Fibroblast of skin of left biceps (primary cell): ENCODE measurements at places on chromosomes 5 and 9.

GRCh38 chr9:77194423-77194822 lies 17.1 kb downstream of the VPS13A start:
- no peak for DNase-seq

DNA sequence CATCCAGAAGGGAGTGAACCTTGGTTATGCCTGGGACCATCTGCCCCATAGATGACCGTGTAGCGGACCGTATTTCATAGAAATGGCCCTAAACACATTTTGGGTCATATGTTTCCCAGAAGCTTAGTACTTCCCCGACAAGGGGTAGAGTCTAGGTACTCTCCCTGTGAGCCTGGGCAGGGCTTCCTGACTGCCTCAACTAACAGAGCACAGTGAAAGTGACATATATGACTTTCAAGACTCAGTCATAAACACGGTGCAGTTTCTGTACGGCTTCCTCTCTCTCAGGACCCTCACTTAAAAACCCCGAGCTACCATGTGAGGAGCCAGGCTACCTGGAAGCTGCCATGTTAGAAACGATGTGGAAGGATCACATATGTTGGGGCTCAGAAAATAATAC lies 20.9 kb downstream of the C9orf57 start:
- DNase-seq: no peak

- DNase-seq: no peak
Observed at GRCh38 chr9:131545003-131545785, at the start of gene PRRT1B. PRRT1B (plus strand) TSS chr9:131545523; CDS start chr9:131545616, 93 bp downstream.

GRCh38 chr9:109483744-109484429 lies 14.2 kb downstream of the PTPN3 start:
- no peak for DNase-seq

- DNase-seq: peak; percentile 6
Observed at GRCh38 chr5:123585871-123586270, 73.9 kb downstream of the CSNK1G3 start.

GRCh38 chr9:129849901-129850300 lies 14.6 kb downstream of the USP20 start:
- no peak for DNase-seq

- no peak for DNase-seq
Observed at GRCh38 chr9:93065135-93065720, 6.7 kb downstream of the SUSD3 start.

DNA sequence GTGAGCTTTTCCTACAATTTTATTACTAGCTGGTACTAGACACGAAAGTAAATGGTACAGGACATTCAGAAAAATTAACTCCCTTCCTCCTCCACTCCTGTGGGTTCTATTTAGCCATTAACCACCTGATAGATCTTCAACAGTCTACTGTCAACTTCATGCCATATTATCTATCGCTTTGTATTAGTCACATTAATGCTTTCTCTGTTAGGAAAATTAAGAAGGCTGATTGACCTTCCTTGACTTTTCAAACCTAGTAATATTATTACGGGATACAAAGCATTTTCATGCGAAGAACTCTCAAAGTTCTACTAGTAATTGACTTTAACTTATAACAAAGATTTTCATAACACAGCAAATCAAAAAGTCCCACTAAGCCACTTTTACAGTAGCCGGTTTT lies 1.2 kb downstream of the TEX10 start:
- no peak for DNase-seq

GRCh38 chr5:106019261-106019660 lies 1651.5 kb downstream of the EFNA5 start:
- DNase-seq: peak; percentile 28

GRCh38 chr5:180464603-180464970 lies 29.6 kb upstream of the CNOT6 start:
- DNase-seq: no peak

DNA sequence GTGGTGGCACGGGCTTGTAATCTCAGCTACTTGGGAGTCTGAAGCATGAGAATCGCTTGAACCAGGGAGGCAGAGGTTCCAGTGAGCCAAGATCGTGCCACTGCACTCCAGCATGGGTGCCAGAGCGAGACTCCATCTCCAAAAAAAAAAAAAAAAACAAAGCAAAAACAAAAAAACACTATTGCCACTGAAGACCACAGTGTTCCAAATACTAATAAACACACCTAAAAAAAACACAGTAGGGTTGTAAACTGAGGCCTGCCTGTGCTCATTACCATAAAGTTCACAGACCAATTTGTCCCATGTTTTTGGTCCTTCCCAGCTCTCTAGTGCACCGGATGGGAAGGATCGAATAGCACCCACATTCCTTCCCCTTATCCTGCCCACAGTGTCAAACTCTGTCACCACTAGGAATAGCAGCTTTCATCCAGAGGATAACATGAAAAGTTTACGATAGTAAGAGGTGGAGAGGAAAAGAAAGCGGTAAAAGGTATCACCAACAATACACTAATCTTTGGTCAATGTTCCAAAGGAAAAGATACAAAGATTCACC lies 49.2 kb downstream of the MYO10 start:
- no peak for DNase-seq

DNA sequence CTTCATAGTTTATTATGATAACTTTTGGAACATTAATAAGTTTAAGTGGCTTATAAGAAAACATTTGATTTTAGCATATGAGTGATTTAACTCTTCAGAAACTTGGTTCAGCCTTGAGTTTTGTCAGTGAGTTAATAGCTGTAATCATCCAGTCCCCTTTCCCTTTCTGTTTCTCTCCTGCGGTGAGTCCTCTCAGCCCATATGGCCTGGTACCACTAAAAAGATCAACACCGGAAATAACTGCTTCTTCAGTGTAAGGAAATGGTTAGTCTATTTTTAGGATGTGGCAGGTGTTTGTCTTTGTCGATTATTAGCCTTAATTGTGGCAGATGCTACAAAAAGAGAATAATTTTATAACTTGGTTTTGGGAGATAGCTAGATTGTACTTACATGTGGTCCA lies 120.2 kb upstream of the GRHPR start:
- no peak for DNase-seq

GRCh38 chr9:95857896-95858295 lies 17.6 kb upstream of the ERCC6L2 start:
- DNase-seq: no peak

DNA sequence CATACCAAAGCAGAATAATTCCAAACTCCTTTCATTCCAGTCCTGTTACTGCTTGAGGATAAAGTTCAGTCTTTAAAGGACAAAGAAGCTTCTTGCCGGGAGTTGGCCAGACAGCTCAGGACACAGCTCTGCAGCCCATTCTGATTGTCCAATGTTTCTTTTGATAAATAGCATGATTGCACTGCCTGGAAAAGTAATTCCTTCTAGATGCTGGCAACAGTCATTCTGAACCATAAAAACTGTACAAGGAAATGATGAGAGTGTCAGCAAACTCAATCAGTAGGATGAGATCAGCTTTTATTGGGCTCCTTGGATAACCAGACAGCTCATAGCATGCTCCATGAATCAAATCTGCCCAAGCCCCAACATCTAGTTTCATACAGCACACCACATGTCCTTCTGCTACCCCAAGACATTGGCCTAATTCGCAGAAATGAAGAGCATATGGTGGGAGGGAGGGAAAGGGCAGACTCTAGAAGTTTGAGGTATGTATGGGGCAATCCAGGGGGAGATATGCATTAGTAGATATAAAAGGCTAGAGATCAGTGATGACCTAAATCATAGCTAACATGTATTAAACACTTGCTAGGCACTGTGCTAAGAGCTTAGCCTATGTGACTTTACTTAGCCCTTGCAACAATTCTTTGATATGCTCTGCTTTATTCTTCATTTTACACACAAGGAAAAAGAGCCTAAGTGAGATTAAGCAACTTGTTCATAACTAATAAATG lies 219.9 kb upstream of the NREP start:
- no peak for DNase-seq

- no peak for DNase-seq
Observed at GRCh38 chr5:130975299-130975698, 189.8 kb downstream of the HINT1 start.

DNA sequence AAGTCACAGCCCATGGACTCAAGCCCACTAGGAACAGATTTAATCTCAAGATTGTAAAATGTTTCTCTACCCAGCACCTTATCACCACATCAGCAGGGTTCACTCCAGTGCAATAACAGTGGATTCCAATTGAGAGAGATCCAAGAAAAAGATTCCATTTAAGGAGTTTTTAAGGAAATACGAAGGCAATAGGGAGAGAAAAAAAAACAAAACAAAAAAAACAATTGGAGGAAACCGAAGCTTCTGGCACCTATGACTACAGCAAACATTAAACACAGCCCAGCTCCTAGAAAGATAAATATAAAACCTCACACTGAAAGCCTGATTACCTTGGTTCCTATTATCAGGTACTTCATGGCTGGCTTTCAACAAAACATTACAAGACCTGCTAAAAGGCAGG lies 192.7 kb downstream of the DAB2IP start:
- DNase-seq: no peak

DNA sequence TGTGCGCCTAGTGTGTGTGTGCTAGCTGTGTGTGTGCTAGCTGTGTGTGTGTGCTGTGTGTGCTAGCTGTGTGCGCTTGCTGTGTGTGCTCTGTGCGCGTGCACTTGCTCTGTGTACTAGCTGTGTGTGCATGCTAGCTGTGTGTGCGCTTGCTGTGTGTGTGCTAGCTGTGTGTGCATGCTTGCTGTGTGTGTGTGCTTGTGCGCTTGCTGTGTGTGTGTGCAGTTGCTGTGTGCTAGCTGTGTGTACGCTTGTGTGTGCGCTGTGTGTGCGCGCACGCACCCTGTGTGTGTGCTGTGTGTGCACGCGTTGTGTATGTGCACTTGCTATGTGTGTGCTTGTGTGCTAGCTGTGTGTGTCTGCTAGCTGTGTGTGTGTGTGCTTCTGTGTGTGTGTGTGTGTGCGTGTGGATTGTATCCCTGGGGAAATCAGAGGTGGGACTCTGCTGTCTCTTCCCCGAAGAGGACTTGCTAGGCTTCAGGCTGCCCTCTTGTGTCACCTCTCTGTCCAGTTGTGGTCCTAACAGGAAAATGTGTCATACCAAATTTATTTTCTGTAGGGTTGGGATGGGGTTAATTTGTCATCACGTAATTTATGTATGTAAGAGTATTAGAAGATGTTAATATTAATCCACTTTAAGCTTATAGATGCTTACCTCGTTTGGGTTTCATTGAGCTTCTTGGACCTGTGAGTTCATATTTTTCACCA lies 38.9 kb downstream of the TPPP start:
- DNase-seq: no peak

DNA sequence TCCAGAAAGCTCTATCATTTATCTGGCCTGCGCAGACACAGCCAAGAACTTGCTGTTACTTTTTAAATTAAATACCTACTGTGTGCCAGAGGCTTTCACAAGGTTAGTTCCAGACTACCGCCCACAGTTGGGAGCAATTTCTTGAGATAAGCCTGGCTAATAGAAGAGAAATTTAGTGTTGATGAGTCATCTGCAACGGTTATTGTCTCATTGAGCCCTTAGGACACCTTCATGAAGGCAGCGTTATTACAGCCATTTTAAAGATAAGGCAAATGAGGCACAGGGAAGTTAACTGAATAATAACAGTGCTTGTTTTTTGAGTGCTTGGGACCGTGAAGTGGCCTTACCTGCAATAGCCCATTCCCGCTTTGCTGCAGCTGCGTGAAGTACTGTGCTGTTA lies 292.9 kb upstream of the MSX2 start:
- DNase-seq: no peak

DNA sequence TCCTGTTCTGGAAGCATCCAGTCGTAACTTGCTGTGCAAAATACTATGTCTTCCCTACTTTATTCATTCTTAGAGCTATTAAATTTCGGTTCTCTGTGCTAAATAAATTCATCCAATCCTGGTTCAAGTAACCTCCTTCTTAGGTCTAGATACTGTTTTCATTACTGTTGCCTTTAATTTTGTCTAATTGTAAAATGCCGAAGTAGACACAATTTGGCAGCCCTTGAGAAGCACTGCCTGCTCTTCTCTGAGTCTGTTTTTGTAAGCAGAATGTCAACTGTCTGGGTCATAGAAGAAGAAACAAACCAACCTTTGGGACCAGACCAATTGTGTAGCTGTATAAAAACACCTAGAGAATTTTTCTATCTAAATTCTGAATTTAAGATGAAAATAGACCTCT lies 249.3 kb downstream of the PJA2 start:
- DNase-seq: no peak

DNA sequence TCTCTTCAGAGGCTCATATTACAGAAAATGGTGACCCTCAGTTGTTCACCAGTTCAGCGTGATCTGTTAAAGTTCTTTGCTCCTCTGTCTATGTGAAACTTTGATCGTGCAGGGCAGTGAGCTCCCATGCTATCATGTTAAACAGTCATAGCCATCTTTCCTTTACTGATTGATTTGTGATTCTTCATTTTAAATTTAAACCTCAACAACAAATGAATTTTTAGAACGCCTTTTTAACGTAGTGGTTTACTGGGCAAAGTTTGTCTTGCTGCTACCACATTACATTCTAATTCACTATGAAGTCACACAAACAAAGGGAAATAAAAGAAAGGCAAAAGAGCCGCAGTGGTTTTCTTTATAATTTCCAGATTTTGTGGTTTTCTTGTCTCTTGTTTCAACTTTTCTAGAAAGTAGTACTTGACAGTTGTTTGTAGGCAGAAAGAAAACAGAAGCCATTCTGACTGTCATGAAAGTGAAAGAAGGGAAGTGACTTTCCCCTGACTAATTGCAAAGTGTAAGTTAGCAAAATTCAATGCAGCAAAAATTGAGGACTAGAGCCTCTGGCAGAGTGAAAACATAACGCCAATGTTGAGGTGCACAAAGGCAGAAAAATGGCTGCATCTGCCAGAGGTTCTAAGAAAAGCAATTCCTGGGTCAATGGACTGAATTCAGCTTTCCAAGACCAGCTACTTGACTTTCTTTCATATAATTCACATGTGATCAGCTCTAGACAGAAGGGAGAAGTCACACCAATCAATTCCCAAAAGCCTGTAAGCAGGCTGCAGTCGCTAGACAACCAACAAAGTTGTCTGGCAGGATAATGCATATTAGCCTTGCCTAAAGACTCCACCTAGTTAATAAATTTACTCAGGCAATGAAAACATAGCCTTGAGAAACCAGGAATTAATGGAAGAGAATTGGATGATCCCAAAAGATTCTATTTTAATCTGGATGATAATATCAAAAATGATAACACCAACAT lies 7.1 kb upstream of the IFNA6 start:
- DNase-seq: no peak

GRCh38 chr9:107284636-107285035 lies 1.6 kb downstream of the RAD23B start:
- DNase-seq: no peak

GRCh38 chr9:18447131-18447530 lies 26.8 kb upstream of the ADAMTSL1 start:
- no peak for DNase-seq

- DNase-seq: no peak
Observed at GRCh38 chr9:33229359-33230114, 10.4 kb upstream of the SPINK4 start.

DNA sequence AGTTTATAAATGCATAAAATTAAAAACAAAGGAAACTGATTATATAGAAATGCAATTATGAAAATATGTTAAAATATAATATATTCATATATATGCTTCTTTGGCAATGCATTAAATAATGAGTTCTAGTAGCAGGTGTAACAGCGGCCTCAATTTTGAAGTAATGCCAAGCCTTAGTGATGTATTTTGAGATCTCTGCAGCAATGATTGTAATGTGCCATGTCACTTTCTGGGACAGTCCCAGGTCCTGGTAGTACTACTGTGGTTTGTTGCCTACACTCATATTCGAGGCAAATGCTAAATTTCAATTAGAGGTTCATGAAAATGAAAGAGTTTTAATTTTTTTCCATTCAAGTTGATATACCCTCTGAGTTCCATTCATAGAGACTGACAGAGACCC lies 75.8 kb upstream of the ORM1 start:
- no peak for DNase-seq

- DNase-seq: peak; percentile 38
Observed at GRCh38 chr9:94805585-94805984, 79.1 kb downstream of the AOPEP start.
